AG20443 (cell line): ENCODE measurements at places on chromosomes 12 and 14.

DNA sequence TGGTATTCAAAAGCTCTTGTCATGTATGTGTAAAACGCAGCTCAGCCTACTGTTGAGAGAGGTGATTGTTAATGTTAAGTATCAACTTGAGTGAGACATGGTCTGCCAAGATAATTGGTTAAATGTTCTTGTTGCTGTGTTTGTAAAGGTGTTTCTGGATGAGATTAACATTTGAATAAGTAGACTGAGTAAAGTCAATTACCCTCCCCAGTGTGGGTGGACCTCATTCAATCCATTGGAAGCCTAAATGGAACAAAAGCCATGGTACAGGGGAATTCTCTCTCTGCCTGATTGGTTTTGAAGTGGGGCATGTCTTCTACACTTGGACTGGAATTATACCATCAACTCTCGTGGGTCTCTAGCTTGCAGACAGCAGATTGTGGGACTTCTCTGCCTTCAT is 63.8 kb upstream of the RERGL start:
- DNase-seq, result no peak

DNA sequence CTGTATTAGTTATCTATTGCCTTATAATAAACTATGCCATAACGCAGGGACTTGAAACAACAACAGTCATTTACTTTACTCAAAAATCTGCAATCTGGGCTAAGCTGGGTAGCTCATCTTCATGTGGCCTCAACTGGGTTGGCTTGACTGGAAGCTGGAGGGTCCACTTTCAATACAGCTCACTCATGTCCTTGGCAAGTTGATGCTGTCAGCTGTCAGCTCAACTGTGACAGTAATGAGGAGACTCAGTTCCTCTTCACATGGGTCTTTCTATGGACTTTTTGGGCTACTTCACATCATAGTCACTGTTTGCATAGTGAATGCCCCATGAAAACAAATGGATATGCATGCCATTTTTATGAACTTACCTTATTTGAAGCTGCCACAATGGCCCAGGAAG is 33.6 kb upstream of the STRAP start:
- no peak for DNase-seq

DNA sequence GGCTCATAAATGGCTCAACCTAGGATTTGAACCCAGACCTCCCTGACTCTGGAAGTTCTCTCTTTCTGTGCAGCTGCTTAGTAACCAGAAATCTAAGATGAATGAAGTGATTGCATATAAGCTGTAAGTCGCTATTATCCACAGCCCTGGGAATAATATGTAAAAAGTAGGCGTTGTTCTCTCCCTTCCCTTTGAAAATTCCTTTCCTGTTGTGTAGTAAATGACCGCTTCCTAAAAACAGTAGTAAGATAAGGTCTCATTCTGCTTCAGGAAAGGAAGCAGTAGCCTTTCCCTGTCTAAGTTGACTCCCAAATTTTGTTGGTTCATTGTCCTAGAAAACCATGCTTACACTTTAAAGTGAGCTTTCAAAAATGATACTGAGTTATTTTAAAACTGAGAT is 418.3 kb downstream of the EGLN3 start:
- DNase-seq, result no peak

DNA sequence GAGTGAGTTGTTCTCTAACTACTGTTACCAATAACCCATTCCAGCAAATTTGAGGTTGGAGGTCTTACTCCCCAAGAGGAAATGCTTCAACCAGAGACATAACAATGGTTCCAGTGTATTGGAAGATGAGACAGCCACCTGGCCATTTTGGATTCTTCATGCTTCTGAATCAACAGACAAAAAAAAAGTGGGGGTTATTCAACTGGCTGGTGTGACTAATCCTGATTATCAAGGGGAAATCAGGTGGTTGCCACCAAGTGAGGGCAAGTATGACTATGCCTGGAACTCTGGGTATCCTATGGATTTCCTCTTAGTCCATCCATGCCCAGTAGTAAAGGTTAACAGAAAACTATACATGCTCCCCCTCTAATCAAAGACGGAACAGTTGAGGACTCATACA is 29.9 kb upstream of the ZNF641 start:
- DNase-seq, result no peak

GRCh38 chr14:103492156-103492925 is 30.3 kb downstream of the CKB start:
- DNase-seq, result no peak

DNA sequence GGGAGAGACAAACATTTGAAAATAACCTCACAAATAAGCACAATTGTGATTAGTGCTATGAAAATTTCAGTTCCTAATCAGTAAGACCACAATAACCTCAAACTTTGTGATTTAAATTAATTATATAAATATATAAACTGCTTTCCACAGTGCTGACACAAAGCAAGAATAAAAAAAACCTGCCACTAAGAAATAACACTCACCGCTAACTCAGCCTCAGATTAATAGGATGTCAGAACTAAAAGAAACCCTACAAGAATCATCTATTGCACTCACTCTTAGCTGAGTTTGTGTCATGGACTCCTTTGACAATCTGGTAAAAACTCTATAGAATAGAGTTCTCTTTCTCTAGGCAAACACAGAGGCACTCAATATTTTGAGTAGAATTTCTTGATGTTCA is 68.4 kb downstream of the SLC41A2 start:
- DNase-seq, result no peak

- peak; percentile 82 for DNase-seq
These were observed 31.5 kb upstream of the NUAK1 start for GRCh38 chr12:106170285-106170684.

DNA sequence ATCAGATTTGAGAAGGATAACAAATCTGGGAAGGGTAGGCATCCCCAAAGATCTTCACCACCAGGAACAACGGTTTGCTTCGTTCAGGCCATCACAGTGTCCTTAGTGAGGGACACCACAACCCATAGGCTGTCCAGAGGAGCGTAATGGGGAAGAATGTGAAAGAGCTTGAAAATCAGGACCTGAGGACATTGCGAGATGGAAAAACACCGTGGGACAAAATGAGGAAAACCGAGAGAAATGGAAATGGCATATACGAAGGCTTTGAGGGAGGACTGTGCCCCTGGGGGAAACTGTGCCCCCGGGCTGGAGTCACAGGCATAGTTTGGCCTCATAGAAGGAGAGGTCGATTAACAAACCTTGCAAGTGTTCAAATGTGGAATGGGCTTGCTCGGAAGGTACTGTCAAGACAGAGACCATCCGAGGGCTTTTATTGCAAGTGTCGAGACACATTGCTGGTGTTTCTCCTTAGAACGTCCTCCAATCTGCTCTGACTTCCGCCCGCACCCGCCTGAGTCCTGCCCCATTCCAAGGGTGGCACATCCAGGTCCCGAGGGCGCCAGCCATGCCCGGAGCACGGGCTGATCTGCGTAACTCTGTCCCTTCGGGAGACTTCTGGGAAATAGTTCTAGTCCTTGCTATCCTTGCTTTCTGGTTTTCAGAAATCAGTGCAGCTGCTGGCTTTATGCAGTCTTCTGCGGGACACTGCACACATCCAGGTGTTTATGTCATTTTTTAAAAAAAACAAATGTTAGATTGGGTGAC is 885 bp upstream of the PALS1 start:
- peak; percentile 44 for DNase-seq

- no peak for DNase-seq
These were observed 79.3 kb upstream of the DYNC1H1 start for GRCh38 chr14:101884934-101885576.

GRCh38 chr12:120713861-120714482 is 3.7 kb downstream of the UNC119B start:
- DNase-seq, result peak; percentile 82

- no peak for DNase-seq
These were observed 57.9 kb upstream of the CCDC91 start for GRCh38 chr12:28132398-28132797.

GRCh38 chr14:36512585-36513003 is 7.4 kb downstream of the NKX2-1 start:
- DNase-seq, result no peak

- DNase-seq, result no peak
These were observed 6.4 kb upstream of the MRPL42 start for GRCh38 chr12:93460902-93461301.

DNA sequence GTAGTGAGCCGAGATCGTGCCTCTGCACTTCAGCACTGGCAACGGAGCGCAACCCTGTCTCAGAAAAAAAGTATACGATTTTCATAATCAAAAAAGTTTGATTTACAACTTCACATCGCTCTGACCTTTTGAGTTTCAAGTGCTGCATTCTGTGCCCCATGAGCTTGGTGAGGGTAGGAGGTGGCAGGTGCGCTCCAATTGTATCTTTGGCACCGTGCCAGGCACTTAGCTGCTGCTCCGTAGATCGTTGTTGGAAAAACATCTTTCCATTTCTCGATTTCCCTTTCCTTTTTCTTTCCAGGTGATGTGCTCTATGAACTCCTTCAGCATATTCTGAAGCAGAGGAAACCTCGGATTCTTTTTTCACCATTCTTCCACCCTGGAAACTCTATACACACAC is 203.7 kb downstream of the ETV6 start:
- DNase-seq, result no peak

GRCh38 chr12:7075939-7076338 is 15.4 kb downstream of the C1S start:
- DNase-seq, result peak; percentile 64

- no peak for DNase-seq
These were observed 117.8 kb downstream of the PHLDA1 start for GRCh38 chr12:75913502-75914351.

DNA sequence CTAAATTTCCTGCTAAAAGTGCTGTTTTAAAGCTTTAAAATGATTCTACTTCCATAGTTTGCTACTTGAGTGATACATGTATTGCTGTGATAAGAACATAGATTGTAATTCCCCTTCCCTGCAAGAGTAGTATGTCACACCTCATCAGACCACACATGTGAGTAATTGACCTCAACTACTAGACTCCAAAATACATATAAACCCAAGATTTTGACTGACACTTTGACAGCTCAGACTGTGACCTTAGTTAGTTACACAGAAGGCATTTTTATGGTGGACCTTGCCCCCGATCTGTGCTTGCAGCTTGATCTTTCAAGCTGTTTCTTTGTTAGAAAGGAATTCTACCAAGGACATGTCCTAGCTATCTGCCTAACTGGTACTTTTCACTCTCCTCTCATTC is 18.6 kb downstream of the APOBEC1 start:
- no peak for DNase-seq

- DNase-seq, result peak; percentile 73
These were observed 95.8 kb upstream of the NCOR2 start for GRCh38 chr12:124663206-124663605.

DNA sequence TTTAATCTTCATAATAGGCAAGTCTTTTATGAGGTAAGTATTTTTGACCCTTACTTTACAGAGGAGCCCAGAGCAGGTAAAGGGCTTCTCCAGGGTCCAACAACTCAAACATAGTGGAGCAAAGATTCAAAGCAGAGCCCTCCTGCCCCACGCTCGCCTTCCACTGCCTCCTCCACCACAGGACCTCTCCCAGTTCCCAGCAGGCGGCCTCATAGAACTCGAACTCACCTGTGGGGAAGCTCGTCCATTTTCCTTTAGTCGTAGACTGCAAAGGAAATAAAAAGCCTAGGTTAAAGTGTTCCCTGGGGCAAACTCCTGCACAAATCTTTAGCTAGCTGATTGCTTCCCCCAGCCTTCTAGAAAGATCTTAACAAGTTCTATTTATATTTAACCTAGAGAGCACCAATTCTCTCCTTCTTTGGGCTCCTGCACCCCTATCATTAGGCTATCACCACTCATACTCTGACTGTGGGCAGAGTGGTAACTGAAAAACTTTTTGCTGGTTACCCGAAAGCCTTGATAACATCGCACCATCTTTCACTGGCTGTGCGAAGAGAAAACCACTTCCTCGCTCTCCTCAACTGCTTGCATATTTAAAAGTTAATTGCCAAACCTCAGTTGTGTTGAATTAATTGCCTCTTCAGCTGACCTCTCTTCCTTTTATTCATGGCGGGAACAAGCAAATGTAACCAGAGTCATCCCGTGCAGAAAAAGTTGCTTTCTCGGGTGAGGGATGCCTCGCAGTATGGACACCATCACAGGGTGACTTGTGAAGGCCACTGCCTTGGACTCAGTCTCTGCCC is 299.6 kb downstream of the DPF3 start:
- no peak for DNase-seq

- no peak for DNase-seq
These were observed 4.5 kb downstream of the HVCN1 start for GRCh38 chr12:110684312-110684836.

DNA sequence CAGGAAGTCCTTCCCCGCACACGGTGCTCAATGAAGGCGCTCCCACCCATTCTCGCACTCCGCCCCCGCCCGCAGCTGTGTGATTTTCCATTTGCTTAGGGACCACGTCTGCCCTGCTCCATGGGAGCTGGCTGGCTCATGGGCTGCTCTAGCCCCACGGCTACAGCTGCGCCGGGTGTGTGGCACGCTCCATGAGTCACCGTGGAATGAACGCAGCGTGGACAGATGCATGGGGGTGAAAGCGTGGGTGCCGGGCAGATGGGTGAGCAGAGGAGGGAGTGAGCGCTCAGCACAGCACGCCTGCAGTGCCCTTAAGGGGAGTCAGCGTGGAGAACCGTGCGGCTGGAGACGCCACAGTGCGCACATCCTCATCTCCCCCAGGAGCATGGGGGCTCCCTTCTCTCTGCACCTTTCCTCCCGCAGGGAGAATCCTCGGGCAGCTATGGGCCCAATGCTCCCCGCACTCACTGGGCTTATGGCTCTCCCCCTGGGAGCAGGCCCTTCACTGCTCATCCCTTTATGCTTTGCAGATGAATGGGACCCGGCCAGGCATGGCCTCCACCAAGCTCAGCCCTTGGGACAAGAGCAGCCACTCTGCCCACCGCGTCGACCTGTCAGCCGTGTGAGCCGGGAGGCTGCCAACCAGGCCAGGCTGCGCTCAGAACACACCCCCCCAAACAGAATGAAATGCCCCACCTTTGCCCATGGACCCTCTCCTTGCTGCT is 185.1 kb downstream of the ADGRD1 start:
- no peak for DNase-seq

DNA sequence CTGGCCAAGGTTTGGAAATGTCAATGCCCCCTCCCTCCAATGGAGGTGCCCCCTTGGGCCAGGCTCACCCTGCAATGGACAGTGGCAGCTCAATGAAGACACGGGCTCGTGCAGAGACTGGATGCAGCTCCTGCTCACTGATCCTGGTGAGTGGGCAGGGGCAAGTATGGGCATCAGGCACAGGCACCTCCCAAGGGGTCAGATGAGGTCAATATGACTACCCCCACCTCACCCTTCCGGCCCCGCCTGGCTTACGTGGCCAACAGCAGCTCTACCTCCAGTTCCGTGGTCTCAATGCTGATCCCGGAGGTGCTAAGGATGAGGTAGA is 13.6 kb downstream of the ITGA7 start:
- no peak for DNase-seq

GRCh38 chr12:54299515-54300224 is 1.1 kb downstream of the NFE2 start:
- DNase-seq, result peak; percentile 40

- DNase-seq, result no peak
These were observed 3.3 kb downstream of the GMPR2 start for GRCh38 chr14:24235804-24236688.

- DNase-seq, result peak; percentile 84
These were observed 170.1 kb upstream of the PWP1 start for GRCh38 chr12:107515446-107515958.
